ENCODE measurements at places on chromosomes 6 and 20.

DNA sequence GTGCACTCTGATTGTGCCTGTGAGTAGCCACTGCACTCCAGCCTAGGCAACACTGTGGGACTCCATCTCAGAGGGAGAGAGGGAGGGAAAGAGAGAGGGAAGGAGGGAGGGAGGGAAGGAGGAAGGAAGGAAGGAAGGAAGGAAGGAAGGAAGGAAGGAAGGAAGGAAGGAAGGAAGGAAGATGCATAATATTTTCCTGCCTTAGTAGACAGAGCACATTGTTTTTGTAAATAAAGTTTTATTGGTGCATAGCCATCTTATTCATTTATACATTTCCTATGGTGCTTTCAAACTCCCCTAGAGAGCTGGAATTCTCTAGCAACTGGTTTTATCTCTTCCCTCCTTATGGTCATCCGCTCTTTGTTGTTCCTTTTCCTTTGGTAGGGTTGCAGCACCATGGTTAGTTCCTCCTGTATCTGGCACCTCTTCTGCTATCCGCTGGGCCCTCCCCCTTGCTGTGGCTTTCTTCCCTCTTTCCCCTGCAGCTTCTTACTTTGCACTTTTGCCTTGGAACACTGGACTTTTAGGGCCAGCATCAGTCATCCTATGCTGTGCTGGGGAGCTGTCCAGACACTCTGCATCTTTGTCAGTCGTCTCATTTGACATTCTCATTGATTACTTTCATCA, 20.2 kb downstream of the GPR6 start:
- no peak for DNase-seq

DNA sequence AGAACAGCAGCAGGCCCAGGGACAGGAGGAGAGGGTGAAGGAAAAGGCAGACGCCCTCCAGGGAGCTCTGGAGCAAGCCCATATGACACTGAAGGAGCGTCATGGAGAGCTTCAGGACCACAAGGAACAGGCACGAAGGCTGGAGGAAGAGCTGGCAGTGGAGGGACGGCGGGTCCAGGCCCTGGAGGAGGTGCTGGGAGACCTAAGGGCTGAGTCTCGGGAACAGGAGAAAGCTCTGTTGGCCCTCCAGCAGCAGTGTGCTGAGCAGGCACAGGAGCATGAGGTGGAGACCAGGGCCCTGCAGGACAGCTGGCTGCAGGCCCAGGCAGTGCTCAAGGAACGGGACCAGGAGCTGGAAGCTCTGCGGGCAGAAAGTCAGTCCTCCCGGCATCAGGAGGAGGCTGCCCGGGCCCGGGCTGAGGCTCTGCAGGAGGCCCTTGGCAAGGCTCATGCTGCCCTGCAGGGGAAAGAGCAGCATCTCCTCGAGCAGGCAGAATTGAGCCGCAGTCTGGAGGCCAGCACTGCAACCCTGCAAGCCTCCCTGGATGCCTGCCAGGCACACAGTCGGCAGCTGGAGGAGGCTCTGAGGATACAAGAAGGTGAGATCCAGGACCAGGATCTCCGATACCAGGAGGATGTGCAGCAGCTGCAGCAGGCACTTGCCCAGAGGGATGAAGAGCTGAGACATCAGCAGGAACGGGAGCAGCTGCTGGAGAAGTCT, 25.5 kb downstream of the C20orf173 start:
- DNase-seq, result peak; percentile 87

- no peak for DNase-seq
Observed at GRCh38 chr20:16537918-16538317, 35.3 kb downstream of the KIF16B start.

- peak; percentile 34 for DNase-seq
Observed at GRCh38 chr6:158322724-158323560, 10.7 kb downstream of the TULP4 start.

- no peak for DNase-seq
Observed at GRCh38 chr20:46113113-46113470, 5.0 kb upstream of the CD40 start.

- DNase-seq, result no peak
Observed at GRCh38 chr6:136031982-136032381, 180.5 kb downstream of the PDE7B start.

- no peak for DNase-seq
Observed at GRCh38 chr6:106125925-106126435, 39.8 kb downstream of the PRDM1 start.

GRCh38 chr20:37567671-37568588, 40.3 kb upstream of the BLCAP start:
- no peak for DNase-seq

DNA sequence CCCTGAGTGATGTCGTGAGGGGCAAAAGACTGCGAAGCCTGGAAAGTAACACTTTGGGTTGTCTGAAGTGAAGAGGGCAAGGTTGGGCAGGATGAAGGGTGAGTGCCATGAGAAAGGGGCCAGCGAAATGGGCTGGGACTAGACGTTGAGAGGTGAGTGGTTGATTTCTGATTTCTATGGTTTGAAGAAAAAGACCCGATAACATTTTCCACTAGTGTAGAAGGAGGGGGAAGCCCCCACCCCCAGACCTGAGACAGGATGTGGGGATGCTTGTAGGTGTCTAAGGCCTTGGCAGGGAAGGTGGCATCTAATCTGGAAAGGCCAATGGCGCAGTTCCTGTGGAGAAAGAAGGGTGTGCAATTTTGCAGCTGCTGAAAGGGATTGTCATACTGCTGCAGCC, 25.3 kb upstream of the KIF3B start:
- DNase-seq, result no peak

DNA sequence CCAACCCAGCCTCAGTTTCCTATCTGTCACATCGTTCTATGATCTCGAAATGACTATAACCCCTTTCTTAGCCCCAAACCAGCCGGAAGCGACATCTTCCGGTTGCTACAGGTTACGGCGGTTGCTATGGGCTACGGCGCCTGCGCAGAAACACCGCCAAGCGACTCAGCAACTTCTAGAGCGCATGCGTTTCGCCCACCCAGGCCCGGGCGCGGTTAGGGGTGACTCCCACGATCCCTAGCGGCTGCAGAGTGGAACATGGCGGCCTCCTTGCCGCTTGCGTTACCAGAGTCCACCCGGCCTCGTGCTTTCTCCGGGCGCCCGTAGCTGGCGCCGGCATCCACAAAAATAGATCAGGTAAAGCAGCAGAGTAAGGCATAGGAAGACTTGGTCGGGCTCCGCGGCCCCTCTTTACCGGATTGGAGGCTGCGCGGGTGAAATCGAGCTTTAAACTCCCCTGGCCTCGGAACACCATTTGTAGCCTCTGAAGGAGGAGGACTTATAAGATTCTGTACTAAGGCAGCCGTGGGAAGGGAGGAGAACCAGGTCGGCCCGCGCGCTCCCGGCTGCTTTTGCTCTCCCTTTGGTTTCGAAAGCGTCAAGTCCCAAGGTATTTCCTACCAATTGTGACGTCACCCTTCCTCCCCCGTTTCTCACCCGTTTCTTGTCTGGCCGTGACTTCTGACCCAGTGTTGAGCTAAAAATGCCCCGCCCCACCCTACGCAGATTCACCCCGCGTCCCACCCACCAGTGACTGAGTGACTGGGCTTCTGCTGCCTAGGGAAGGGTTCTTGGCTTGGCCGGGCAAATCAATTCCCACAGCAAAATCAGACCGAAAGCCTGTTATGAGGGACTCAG, 3.5 kb downstream of the SDCBP2 start:
- peak; percentile 96 for DNase-seq

DNA sequence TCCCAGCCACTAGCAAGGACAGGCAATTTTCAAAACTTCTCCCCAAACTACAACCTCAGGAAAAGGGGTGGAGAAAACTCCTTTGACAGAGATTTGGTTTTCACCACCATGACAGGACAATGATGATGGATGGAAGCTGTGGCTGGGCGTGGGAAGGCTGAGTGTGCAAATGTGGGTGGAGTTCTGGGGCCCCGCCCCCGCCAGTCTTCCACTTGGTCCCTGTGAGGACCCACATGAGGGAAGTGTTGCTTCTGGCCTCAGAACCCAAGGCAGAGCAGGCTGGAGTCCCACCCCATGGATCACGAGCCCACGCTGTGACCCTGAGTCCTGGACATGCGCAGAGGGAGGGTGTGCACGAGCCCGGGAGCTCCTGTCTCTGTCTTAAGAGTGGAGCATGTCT, 21.5 kb upstream of the MRGBP start:
- DNase-seq, result no peak

DNA sequence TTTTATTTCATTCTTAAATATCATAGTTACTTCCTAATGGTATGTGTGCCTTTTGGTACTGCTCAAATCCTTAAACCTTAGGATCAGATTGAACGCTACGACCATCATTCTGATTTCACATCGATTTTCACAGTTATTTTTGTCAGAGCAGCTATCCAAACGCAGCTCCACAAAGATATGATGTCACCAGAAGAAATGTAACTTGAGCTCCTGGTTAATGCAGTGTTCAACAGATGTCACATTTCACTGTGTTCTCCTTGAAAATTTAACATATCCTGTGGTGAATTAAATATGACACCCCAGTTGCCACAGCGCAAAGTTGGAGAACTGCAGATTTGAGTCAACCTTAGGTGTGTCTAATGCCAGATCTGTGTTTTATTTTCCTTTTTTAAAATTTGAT, 81.4 kb downstream of the CTNNBL1 start:
- no peak for DNase-seq

- peak; percentile 89 for DNase-seq
Observed at GRCh38 chr6:157323966-157324300, 614 bp upstream of the TMEM242 start.

- no peak for DNase-seq
Observed at GRCh38 chr6:53476964-53477363, 67.9 kb downstream of the GCLC start.

DNA sequence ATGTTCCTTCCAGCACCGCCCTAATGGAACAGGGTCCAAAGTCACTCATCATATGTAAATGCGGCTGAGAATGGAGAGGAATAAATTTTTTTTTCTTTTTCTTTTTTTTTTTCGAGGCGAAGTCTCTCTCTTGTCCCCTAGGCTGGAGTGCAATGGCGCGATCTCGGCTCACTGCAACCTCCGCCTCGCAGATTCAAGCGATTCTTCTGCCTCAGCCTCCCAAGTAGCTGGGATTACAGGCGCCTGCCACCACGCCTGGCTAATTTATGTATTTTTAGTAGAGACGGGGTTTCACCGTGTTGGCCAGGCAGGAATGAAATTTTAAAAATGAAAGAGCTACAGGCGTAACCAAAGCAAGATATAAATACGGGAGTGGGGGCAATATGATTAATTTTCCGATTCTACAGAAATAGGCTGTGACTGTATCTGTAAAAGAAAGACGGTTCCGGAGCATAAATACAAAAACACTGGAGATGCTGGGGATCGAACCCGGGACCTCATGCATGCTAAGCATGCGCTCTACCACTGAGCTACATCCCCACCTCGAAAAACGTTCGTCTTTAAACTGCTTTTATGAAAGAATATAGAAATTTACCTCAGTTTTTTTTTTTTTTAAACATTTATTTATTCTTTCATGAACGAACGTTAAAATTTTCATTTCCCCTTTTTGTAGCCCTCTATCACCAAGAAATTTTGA, 132.2 kb downstream of the GPX5 start:
- peak; percentile 86 for DNase-seq

- no peak for DNase-seq
Observed at GRCh38 chr6:77468939-77469338, 5.6 kb upstream of the HTR1B start.

DNA sequence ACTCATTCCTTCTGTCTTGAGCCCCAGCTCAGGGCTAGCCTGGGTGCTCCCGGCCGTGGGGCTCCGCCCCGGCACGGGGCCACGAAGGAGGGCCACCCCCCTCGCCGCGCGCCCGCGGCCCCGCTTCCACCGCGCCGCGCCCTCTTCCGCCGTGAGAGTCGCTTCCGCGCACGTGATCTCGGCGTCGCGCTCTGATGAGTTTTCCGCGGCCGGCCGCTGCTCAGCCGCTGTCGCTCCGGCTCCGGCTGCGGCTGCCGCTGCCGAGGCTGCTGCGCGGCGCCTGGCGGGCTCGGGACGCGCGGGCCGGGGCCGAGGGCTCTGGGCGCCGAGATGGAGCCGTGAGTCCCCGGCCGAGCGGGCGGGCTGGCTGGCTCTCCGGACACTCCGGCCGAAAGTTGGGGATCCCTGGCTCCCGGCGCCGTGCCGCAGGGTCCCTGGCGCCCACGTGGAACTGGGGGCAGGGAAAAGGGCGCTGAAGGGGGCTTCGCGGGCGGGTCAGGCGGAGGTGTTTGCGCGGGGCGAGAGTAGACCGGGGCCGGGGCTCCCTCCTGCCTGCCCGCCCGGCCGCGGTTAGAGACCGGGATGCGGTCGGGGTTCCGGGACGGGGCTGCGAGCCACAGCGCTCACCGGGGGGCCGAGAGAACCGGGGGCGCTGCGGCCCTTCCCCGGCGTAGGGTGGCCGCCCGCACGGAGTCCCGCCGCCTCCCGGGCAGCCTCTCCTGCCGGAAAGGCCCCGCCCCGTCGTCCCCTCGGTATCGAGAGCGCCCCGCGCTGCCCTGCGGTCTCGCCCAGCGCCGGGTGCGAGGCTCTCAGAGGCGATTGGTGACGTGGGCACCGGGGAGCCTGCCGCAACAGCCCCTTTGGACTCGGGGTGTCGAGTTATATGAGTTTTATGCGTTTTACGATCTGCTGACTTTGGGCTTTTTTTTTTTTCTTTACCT, at the start of gene TMEM181:
TSS of gene TMEM181 (plus strand) at position 197 of the 941 bp plus-strand sequence. CDS start at position 331, 134 bp downstream.
- DNase-seq, result peak; percentile 64

- no peak for DNase-seq
Observed at GRCh38 chr6:32659856-32660595, 6.4 kb downstream of the HLA-DQB1 start.

All from cerebellar cortex (tissue), 1 donor.